ENCODE measurements at places on chromosomes 6 and 20. TPM values are rescaled to one million over a fixed set of nuclear protein-coding genes. Genes with fewer than 3 reads are reported as not detected.
A peak's percentile ranks its signal among the peaks of the same experiment; 100 is the strongest.

GRCh38 chr6:4790158-4790899 lies 14.1 kb downstream of the CDYL start:
- DNase-seq, result no peak

GRCh38 chr20:39944861-39945260 lies 744.2 kb downstream of the MAFB start:
- DNase-seq, result no peak

- DNase-seq, result no peak
These were observed 257.3 kb upstream of the SULF2 start for GRCh38 chr20:48042628-48043027.

DNA sequence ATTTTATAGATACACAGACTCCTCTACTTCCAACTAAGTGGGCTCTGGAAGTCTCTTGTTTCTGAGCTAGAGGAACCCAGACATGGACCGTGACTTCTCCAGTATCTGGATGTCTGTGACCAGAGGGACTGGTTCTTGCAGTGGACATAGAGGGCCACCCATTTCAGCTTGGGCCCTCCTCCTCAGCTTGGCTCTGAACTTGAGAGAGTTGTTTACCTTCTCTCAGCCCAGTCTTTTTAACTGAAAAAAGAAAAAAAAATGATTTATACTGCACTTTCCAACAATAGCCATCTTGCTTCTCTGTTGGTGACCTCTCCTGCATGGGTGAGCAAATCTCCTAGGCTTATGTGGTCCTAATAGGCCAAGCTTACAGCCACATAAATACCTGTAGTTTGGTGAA lies 60.3 kb upstream of the TMEM181 start:
- no peak for DNase-seq

DNA sequence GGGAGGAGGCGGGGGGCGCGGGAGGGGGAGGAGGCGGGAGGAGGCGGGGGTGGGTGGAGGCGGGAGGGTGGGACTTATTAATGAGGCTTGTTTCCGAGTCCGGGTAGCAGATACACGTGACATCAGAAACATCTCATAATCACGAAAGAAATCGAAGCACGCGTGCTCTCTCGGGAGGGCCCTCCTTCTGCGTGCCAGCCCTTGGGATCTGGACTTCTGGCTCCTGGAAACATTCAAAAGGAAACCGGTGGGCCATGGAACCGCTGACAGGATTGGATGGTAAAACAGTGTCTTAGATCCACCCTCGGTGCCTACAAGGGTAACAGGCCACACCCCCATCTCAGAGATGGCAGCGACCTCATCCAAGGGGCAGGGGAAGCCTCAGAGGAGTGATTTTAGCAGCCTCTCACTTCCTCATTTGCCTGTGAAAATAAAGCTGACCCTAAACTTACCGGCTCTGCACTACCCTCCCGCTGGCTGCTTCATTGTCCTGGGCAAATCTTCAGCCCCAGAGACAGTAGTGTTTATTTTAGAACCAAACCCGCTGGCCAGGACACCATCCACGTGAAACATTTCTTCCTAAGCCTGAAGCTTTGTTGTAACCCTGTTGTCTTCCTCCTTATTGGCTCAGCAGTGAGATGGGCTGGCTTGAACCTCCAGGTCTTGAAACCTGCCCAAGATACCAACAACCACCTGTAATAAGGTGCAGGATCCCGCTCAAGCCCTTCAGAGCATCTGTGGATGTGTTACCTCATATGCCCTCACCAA lies 97.5 kb downstream of the PSMG4 start:
- DNase-seq, result peak; percentile 84

- DNase-seq, result no peak
These were observed 75.0 kb downstream of the PTPN1 start for GRCh38 chr20:50585214-50585613.

- DNase-seq, result no peak
These were observed 328.8 kb upstream of the MANEA start for GRCh38 chr6:95248499-95248898.

GRCh38 chr6:137799950-137800568 lies 67.0 kb upstream of the TNFAIP3 start:
- DNase-seq, result peak; percentile 68

DNA sequence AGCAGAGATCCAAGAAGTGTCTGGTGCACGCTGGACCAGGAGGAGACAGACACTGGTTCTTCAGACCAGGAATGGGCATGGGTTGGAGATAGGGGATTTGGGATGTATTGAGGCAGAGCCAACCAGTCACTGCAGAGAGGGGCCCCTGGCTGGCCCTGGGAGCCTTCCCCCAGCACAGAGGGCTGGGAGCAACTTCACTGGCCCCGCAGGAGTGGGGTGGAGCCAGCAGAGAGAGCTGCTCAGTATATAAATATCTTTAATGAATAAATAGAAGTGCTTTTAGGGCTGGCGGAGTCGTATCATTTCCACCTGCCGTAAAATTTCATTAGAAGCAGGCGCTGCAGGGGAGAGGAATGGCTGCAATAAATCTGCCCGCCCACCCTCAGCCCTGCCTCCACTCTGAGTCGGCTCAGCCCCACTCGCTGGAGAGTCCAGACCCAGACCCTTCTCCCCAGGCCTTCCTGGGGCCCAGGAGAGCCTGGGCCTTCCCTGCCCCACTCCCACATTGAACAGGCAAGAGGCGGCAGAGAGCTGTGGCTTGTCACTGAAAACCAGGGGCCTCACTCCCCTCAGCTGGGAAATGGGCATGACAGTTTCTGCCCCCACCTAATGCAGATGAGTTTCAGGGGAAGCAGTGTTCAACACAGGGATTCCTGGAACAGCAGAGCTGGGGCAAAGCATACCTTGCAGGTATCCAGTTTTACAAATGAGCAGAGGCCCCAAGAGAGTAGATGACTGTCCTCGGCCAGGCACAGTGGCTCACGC lies 23.9 kb upstream of the VSTM2L start:
- DNase-seq, result no peak

GRCh38 chr6:34729631-34730470 lies 27.5 kb upstream of the SNRPC start:
- no peak for DNase-seq

GRCh38 chr20:16926626-16927430 lies 178.7 kb downstream of the OTOR start:
- no peak for DNase-seq

- DNase-seq, result no peak
These were observed 39.6 kb upstream of the STX16 start for GRCh38 chr20:58611236-58612030.

DNA sequence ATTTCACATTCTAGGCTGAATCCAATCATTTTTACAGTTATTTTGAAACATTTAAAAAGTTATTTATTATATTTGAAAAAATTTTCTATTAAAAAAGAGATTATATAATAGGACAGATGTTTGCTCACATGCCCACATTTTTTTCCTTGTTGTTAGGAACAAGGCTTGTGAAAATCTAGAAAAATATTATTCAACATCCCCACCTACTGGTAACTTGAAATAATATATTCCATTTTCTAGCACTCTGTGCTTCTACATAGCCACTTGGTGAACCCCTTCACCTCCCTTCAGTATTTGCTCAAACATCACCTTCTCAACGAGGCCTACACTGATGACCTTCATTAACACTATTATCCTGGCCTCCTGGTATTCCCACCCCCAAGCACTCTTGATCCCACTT lies 18.3 kb upstream of the GPRC6A start:
- DNase-seq, result no peak

DNA sequence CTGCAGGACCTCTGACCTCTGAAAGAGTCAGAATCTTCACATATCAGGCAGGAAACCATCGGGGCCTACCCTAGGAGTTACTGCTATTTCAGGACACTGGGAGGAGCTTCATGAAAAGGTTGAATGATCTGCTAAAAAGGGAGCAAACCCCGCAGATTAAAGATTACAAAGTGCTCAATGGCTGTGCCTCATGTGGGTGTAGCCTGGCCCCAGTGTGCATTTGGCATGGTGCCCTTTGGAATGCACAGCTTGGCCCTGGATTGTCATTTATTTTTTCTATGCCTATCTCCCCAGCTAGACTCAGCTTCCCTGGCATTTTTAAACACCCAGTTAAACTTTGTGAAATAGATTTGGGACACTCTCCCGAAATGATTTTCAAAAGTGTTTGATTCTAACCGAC lies 368.5 kb upstream of the SPTLC3 start:
- DNase-seq, result no peak

DNA sequence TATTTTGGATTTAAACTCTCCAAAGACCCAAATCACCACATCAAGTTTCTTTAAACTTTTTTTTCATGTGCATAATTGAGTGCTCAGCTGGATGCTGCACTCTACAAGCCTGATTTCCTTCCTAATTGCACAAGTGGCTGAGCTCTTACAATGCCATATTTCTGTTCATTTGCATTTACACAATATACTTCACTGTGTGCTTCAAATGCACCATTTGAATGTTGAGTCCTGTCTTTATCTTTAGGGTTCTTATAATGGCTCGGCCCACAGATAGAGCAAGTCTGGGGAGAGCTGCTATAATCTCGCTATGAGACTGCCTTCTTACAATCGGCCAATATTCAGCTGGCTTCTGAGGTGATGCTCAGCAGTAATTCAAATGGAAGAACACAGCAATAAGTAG lies 200.6 kb upstream of the MAP3K7 start:
- DNase-seq, result no peak

DNA sequence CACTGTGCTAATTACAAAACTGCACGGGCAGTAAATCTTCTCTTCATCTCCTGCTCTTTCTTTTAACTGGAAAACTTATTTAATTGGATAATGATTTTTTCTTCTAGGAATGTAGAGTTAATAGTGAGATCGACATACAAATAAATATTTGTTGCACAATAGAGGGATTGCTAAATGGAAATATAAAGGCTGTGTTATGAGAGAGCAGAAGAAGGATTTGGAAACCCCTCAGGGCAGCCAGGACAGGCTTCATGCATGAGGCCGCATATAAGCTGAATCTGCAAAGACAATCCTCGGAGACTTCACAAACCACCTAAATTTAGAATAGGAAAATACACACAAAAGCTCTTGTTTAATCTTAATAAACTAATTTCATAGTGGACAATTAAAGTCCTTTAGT lies 2.9 kb upstream of the TAAR1 start:
- no peak for DNase-seq

- DNase-seq, result no peak
These were observed 89.3 kb downstream of the JPH2 start for GRCh38 chr20:44097521-44098255.

- no peak for DNase-seq
These were observed 111.5 kb downstream of the SLC16A10 start for GRCh38 chr6:111198841-111199240.

DNA sequence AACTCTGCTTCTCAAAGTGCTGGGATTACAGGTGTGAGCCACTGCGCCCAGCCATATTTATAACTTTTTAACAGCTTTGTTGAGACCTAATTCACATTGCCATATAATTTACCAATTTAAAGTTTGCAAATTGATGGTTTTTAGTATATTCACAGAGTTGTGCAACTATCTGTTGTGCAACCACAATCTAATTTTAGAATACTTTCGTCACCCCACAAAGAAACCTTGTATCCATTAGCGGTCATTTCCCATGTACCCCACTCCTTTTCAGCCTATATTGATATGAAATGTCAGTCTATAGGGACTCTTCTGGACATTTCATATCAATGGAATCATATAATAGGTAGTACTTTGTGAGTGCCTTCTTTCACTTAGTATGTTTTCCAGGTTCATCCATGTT lies 55.8 kb downstream of the FOXO3 start:
- no peak for DNase-seq

- no peak for DNase-seq
These were observed 68.7 kb downstream of the PLAGL1 start for GRCh38 chr6:143939364-143939763.

- no peak for DNase-seq
These were observed 258.0 kb downstream of the ATXN1 start for GRCh38 chr6:16503241-16503775.

DNA sequence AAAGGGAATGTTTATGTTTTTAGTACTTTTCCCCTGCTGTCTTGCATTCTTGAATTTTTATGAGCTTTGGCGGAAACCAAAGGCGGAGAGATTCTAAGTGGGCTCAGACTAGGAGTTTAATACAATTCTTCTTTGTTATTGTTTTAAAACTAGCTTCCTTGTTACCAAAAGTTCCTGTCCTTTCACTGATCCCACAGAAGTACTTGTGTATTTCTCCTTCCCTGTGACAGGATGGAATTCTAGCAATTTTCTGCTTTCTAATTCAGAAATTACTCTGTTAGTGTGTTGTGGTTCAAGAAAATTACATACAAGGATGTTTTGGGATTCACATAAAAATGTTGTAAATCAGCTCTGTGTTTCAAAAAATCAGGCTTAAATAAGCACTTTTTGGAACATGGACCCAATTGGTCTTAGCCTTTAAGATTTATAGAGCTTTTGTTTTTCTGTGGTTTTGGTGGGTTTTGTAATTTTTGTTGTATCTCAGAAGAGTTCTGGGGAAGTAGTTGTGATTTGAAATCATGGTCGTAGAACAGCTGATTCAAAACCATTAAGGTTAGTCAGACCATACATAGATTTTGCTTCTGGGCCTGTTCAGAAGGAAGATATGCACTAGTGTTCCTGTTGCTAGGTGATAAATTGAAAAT lies 17.6 kb upstream of the CTAGE9 start:
- DNase-seq, result no peak

GRCh38 chr20:4569865-4570264 lies 151.8 kb upstream of the PRND start:
- no peak for DNase-seq

GRCh38 chr6:24761193-24761835 lies 13.4 kb upstream of the GMNN start:
- peak; percentile 60 for DNase-seq

- DNase-seq, result peak; percentile 21
These were observed 198.6 kb upstream of the SIM1 start for GRCh38 chr6:100663219-100663863.

The SLC17A2 gene
- not detected for total RNA-seq

The ACSS1 gene
- total RNA-seq, result 0.86 TPM

The ARMC12 gene
- total RNA-seq, result not detected

The TCF21 gene
- total RNA-seq, result not detected

The ORC3 gene
- 44.2 TPM for total RNA-seq

The PTCRA gene
- not detected for total RNA-seq

The EPPIN gene
- not detected for total RNA-seq

The SIM1 gene
- total RNA-seq, result 0.51 TPM

The OR12D3 gene
- not detected for total RNA-seq

The SEL1L2 gene
- not detected for total RNA-seq

The PGM3 gene
- 59.8 TPM for total RNA-seq

The ZFP64 gene
- total RNA-seq, result 17.8 TPM

The IYD gene
- total RNA-seq, result under 0.01 TPM

The ADTRP gene
- total RNA-seq, result 2.8 TPM
